ENCODE measurements at places on chromosomes 2 and 18.

- no peak for DNase-seq
These were observed 37.0 kb downstream of the PPP4R1 start for GRCh38 chr18:9577361-9577760.

DNA sequence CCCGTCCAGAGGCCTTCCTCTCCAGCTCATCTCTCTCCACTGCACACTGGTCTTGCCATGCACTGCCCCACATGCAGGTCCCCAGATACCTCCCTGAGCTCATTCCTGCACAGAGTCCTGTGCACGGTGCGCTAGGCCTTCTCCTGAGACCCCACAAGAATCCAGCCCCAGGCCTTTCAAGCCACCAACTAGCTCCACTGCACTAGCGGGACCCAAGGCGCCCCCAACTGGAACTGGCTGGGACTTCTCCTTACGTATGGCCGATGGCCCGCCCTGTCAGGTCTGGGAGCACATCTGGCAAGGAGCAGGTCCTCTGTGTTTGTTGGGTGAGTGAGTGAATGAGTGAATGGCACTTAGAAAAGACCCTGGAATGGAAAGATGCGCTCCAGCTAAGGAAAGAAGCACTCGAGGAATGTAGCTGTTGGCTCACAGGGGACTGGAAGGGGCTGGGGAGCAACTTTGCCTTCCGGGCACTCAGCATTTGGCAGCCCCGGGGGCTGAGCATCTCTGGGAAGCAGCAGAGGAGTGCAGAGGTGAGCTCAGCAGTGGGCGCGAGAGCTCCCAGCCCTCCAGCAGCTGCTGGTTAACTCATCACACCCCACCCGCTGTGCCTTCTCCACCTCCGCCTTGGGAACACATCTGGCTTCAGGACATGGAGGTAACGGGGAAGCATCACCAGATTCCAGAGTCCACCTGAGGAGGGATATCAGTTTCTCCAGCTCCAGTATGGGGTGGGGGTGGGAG, 223.1 kb downstream of the GLI2 start:
- DNase-seq, result no peak

GRCh38 chr2:149155196-149155969, 116.9 kb downstream of the LYPD6B start:
- DNase-seq, result no peak

GRCh38 chr2:68163641-68164040, 6.0 kb downstream of the PNO1 start:
- DNase-seq, result no peak

- DNase-seq, result no peak
These were observed 105.7 kb upstream of the TTC39C start for GRCh38 chr18:23908827-23909226.

- no peak for DNase-seq
These were observed 4.1 kb upstream of the VRK2 start for GRCh38 chr2:58042486-58042970.

GRCh38 chr2:122864728-122865127, 1109.3 kb downstream of the TSN start:
- no peak for DNase-seq

GRCh38 chr2:120042359-120042758, 29.5 kb downstream of the EPB41L5 start:
- DNase-seq, result no peak

- no peak for DNase-seq
These were observed 18.5 kb upstream of the SERPINB12 start for GRCh38 chr18:63523660-63524059.

GRCh38 chr18:6355789-6356589, 58.7 kb downstream of the L3MBTL4 start:
- no peak for DNase-seq

DNA sequence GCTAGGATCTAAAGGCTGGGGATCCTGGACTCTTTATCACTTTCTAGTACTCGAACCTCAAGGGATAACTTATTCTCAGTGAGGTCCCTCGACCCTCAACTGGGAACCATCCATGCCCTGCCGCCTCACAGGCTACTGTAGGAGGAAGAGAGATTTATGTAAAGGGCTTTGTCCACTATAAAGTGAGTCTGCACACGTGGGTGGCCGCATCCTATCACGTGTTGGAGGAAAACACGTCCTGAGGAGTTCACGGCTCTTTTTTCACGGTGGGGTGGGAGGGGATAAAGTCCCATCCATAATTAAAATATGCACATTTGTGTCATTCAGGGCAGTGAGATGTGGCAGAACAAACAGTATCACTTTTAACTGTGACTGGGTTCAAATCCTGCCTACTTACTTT, 176.6 kb downstream of the KLHL29 start:
- no peak for DNase-seq

- no peak for DNase-seq
These were observed 391.3 kb downstream of the SETBP1 start for GRCh38 chr18:45071956-45072355.

Data from stimulated activated naive CD8-positive, alpha-beta T cell treated with anti-CD3 and anti-CD28 coated beads, Interleukin-15, amount 100 ng/mL, for 72 hours (primary cell).